ENCODE measurements at places on chromosomes 5 and 9.

DNA sequence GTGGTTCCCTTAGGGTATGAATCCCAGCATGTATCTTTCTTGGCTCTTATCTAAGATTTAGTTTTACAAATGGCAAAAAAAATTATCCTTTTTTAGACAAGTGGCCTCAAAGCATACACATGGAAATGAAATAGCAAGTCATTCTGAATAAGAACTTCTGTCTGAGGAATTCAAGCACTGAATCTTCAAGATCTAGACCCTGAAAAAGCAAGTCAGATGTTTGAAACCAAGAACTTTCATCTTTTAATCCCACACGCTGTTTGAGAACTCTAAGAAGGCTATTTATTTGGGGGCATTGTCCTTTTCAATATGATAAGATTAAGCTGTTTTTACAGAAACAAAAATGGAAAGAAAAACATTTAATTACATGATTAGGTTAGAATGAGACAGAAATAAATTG lies 549.2 kb upstream of the CYLC2 start:
- no peak for DNase-seq

DNA sequence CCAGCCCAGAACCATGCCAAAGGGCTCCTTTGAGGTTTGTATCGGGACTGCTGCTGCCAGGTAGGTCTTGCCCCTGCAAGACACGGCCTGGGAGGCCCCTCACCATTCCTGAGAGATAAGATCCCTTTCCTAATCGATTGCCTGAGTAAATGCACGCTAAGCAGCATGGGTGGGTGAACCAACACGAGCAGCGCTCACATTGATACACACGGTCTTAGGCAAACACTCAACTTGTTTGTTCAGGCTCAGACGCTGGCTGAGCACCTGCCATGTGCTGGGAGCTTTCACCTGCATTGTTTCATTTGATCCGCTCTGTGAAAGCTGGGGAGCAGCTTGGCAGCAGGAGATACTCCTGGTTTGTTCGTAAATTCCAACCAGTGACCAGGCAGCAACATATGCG lies 76.9 kb upstream of the NEURL1B start:
- DNase-seq: no peak

DNA sequence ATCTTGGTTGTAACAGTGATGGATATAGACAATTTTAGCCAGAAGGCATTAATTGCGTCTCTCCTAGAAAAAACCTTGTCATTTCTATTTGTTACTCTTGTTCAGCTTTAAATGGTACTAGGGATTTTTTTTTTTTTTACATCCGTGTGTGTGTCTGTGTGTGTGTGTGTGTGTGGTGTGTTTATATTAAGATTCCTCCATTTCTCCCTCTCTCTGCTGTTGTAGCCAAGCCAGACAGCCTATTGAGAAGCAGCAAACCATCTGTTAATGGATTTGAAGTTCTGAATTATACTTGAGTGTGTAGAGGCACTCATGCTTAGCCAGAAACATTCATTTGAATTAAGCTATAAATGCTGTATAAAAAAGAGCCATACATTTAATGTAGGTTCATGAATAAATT lies 72.3 kb downstream of the SLF1 start:
- no peak for DNase-seq

GRCh38 chr9:20561531-20561930 lies 60.8 kb downstream of the MLLT3 start:
- DNase-seq: no peak

DNA sequence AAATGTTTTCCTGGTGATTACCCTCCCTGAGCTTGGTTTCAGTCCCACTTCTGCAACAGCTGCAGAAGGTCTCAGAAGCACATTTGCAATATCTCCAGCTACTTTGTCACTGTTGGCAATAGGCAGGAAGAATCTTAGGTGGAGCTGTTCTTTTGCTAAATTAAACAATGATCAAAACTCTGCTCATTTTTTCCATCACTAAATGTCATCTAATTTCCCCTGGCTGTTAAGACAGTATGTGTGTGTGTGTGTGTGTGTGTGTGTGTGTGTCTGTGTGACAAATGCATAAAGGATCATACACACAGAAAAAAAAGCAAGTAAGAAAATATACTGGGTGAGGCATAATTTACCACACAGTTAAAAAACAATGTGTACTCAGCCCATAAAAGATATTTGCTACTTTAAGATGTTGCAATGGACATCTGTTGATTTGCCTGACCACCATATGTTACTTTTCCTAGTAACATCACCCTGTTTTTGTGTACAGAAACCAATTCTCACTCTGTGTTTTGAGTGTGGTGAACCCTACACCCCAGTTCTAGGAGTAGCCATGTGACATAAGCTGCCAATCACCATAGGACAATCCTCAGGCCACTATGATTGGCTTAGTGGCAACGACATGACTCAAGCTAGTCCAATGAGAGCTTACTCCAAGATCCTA lies 572.6 kb upstream of the CLINT1 start:
- no peak for DNase-seq

GRCh38 chr5:139849942-139850341 lies 54.3 kb downstream of the PSD2 start:
- no peak for DNase-seq

- no peak for DNase-seq
Measured at GRCh38 chr5:1255081-1255561, 29.9 kb downstream of the SLC6A18 start.
